ENCODE measurements at places on chromosomes 4 and X. TPM values are rescaled to one million over a fixed set of nuclear protein-coding genes. Genes with fewer than 3 reads are reported as not detected.
A peak's percentile ranks its signal among the peaks of the same experiment; 100 is the strongest.

DNA sequence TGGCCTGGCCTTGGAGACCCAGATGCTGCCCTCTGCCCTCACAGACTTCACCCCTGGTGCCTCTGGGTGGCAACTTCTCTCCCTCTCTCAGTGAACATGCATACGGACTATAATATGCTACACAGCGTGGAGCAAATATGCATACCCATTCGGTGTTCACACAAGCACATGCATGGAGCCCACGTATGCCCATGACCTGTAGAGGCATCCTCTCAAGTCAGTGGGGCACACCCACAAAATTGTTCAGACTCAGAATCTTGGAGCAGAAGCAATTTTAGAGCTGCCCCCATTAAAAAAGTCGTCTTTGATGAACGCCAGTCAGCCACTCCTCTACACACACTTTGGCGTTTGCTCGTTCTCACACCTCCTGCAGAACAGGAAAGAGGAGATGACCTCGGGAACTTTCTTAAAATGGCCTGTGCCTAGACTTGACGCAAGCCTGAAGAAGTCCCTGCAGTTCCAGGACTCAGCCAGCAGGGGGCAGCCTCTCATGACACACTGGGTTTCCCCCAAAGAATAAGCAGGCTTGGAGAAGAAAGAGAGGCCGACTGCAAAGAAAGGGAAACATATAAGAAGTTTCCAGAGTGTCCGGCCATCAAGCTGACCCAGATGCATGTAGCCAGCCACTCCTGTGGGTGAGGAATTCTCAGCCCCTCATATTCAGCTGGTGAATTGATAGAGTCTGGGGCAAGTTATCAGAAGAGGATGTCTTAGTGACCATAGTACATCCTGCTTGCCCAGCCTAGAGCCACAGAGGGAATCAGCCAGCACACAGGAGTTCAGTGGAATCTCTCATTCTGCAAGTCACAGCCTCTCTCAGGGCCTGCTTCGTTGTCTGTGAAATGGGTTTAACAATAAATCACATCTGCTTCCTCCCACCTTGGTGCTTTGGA lies 17.3 kb downstream of the APLN start:
- DNase-seq = peak; percentile 55

- DNase-seq = no peak
Measured at GRCh38 chr4:100880011-100880410, 362.2 kb upstream of the EMCN start.

The XPNPEP2 gene
- total RNA-seq = 0.83 TPM

DNA sequence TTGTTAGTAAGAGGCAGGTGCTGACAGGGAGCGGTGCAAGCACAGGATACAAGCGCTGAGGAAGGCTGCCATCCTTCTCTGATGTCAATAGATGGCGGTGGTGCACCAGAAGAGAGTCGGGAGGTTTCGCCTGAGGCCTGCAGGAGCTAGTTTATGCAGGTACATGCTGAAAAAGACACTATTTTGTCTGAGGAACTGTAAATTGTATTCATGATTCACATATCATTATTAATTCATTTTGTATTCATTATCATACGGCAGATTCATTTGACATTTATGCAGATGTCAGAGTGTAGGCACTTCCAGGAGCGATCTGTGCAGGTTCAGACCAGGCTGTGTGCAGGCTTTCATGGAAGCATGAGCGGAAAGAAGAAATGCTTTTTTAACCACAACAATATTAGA lies 824.0 kb downstream of the STIM2 start:
- no peak for DNase-seq

The MID2 gene
- total RNA-seq = 11.7 TPM

All from T-helper 17 cell (primary cell).